ENCODE measurements at places on chromosomes 16 and 17.
A peak's percentile ranks its signal among the peaks of the same experiment; 100 is the strongest.

DNA sequence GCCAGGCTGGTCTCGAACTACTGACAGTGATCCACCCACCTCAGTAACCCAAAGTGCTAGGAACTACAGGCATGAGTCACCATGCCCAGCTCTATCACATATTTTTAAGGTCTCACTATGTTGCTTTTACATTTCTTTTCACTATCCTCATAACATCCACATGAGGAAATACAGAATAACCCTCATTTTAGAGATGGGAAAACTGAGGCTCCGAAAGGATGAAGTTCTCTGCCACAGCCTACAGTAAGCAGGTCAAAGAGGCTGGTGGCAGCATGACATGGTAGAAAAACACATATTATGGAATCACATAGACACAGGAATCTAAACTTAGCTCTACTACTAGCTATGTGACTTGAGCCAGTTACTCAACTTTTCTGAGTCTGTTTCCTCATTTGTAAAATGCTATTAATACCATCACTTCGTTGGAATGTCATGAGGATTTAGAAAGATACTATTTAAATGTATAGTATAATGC is 32.2 kb downstream of the APPBP2 start:
- no peak for DNase-seq

GRCh38 chr17:40457964-40458791 is 14.9 kb downstream of the IGFBP4 start:
- no peak for DNase-seq

DNA sequence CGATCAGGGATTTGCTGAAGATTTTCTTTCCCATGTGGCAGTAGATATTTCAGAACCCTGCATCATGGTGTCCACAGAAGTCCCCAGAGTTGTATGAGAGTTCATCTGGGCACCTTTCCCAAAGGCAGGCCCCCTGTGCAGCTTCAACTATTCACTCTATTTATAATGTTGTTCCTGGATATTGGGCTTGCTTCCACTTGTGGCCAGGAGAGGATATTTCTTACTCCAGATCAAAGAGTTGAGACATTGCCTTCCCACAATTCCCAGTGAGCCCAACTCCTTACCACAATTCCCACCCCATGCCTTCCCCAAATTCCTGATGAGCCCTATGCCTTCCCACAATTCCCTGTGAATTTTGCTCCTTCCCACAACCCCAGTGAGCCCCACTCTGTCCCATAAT is 206.9 kb downstream of the WWOX start:
- DNase-seq, result no peak

DNA sequence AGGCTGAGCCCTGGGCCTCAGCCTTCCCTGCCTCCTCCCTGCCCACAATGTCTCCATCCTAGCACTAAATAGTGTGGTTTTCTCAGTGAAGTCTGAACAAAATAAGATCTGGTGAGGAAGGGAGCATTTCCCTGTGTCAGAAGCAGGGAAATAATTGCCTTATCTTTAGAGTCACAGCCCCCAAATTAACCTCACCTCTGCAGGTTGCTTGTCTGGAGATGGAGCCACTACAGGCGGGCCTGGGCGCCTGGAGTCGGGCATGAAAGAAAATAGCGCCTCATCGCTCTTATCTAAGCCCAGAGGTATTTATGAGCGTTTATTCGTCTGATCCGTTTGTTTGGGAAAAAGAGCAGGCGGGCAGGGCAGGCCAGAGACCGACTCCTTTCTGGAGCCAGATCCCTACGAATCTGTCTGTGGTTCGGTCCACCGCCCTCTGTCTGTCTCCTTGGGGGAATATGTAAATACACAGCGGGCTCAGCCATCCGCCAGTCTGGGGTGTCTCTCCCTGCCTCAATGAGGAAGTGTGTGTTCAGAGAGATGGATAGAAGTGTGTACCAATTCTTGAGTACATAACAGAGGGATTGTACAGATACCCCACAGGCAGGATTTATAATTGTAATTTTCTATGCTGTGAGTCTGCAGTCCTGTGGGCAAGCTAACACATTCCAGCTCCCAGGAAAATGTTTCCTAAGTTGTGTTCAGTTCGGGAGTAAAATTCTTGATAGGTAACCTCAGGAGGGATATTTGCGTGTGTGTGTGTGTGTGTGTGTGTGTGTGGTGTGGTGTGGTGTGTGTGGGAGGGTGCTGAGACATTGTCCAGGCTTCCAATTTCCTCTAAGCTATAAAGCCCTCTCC is 4.3 kb downstream of the HOXB6 start:
- DNase-seq, result no peak

GRCh38 chr16:81136390-81137335 is 40.5 kb upstream of the GCSH start:
- DNase-seq, result peak; percentile 46

GRCh38 chr16:86286991-86287663 is 223.2 kb upstream of the FOXF1 start:
- DNase-seq, result no peak

- no peak for DNase-seq
Measured at GRCh38 chr16:64132759-64133361, 989.0 kb downstream of the CDH11 start.

DNA sequence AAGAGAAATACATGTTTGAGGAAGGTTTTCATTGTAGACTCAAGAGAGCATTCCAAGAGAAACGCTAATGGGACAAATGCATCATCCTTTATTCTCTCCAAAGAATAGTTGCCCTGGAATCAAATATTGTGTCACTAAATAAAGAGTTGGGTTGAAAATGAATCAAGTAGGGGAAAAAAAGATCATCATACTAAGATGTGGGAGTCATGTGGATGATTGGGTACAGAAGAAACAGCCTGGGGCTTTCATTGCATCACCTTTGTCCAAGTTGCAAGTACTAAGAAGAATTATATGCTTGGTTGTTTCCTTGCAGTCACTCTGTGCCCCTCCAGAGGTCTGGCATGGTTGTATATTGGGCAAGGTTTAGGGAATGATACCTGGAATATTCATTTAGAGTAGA is 658.9 kb downstream of the TOX3 start:
- DNase-seq, result no peak

DNA sequence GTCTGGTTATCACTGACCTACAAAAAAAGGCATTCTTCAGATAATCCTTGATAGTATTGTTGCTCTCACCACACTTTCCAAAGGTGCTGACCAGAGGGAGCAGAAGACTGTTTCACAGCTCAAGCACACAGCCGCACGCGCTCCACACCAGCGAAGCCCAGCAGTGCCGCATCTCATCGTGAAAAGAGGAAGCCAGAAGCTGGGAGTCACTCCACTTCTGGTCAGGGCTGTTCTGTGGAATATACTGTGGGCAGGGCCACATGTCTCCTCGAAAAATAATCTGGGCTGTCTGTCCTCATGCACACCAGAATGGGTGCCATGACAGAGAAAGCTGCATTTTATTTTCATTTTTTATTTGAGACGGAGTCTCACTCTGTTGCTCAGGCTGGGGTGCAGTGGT is 7.3 kb upstream of the PRSS36 start:
- DNase-seq, result no peak

GRCh38 chr17:42039794-42040763 is 10.3 kb downstream of the C17orf113 start:
- no peak for DNase-seq
